Articular chondrocyte of knee joint (primary cell): ENCODE measurements at places on chromosomes 7 and 10. TPM values are rescaled to one million over a fixed set of nuclear protein-coding genes. Genes with fewer than 3 reads are reported as not detected.

The RSPH10B gene
- total RNA-seq = 0.11 and 0.13 TPM in 2 replicates

The OR2A14 gene
- total RNA-seq = not detected in 2 replicates

The ZNF92 gene
- total RNA-seq = 5.2 and 11.0 TPM in 2 replicates

The MMP21 gene
- 0.11 TPM in 1 of 2 replicates, not detected in the other for total RNA-seq

The OR2A5 gene
- total RNA-seq = not detected in 2 replicates

The NKX1-2 gene
- total RNA-seq = not detected in 2 replicates

The GSTO2 gene
- 9.0 and 11.0 TPM in 2 replicates for total RNA-seq

The ACTR3C gene
- 6.2 and 7.8 TPM in 2 replicates for total RNA-seq

The XRCC2 gene
- total RNA-seq = 1.4 and 2.5 TPM in 2 replicates

The CC2D2B gene
- 0.13 and 0.65 TPM in 2 replicates for total RNA-seq

The WNT16 gene
- under 0.01 TPM in 2 replicates for total RNA-seq

The GIMAP5 gene
- not detected in 2 replicates for total RNA-seq

The ACHE gene
- total RNA-seq = not detected in 2 replicates

The SPDYE2 gene
- total RNA-seq = 0.13 TPM in 1 of 2 replicates, not detected in the other

The AS3MT gene
- 10.2 and 12.2 TPM in 2 replicates for total RNA-seq

The SPDYE9 gene
- under 0.01 TPM in 1 of 2 replicates, not detected in the other for total RNA-seq

The OPN1SW gene
- total RNA-seq = not detected in 2 replicates

The GCK gene
- total RNA-seq = 0.22 and 0.52 TPM in 2 replicates

The MRLN gene
- total RNA-seq = not detected in 2 replicates

The TMEM176B gene
- total RNA-seq = not detected in 2 replicates

The SLC25A13 gene
- total RNA-seq = 21.6 and 24.8 TPM in 2 replicates

The FGFBP3 gene
- 0.32 and 0.91 TPM in 2 replicates for total RNA-seq

The DDC gene
- total RNA-seq = not detected in 2 replicates

The SLC16A12 gene
- total RNA-seq = not detected in 2 replicates

The ADGRA1 gene
- not detected in 2 replicates for total RNA-seq

The SUGCT gene
- total RNA-seq = 8.0 and 10.2 TPM in 2 replicates

The FRAT1 gene
- total RNA-seq = 2.1 and 2.6 TPM in 2 replicates

The ACTL6B gene
- 0.11 TPM in 1 of 2 replicates, not detected in the other for total RNA-seq
